Cortex of kidney (tissue), 1 donor: ENCODE measurements at places on chromosomes 4 and X.

DNA sequence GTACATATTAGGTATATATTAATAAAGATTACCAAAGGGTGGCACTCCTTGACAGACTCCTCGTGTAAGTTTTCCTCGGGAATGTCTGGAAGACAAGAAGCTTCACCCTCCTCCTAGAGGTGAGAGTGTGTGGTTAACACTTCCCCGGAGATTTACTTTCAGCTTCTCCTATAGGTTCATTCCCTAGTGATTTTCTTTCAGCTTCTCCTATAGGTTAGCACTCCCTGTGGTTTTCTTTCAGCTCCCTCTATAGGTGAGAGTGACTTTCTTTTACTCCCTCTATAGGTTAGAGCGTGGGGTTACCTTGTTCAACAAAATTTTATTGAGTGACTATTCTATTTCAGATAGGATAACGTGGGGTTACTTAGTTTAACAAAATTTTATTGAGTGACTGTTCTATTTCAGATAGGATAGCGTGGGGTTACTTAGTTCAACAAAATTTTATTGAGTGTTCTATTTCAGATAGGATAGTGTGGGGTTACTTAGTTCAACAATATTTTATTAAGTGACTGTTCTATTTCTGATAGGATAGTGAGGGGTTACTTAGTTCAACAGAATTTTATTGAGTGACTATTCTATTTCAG lies 106.0 kb upstream of the PLAC1 start:
- DNase-seq = no peak

GRCh38 chr4:1447676-1448588 lies 41.7 kb upstream of the NKX1-1 start:
- no peak for DNase-seq

- DNase-seq = no peak
Measured at GRCh38 chrX:69429339-69430015, 74.6 kb upstream of the NALF2 start.

DNA sequence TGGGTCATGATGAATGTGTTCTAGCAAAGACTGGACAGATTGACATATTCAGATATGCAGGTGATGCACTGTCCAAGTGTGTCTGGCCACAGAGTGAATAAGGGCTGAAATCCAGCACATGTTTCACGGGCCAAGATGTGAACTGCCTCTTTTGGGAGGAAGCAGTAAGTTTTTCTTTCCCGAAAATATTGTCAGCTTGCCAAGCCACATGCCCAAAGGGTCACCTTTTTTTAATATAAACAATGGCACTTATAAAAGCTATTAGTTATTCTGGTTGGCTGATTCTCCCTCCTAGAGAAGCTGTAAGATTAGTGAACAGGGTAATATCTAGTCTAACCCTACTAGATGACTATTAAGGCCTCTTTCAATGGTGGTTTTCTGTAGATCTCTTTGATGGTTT lies 1.5 kb upstream of the EDNRA start:
- DNase-seq = no peak

GRCh38 chr4:163161536-163162205 lies 5.0 kb downstream of the NAF1 start:
- no peak for DNase-seq

GRCh38 chr4:153541456-153542096 lies 75.4 kb downstream of the TMEM131L start:
- no peak for DNase-seq

DNA sequence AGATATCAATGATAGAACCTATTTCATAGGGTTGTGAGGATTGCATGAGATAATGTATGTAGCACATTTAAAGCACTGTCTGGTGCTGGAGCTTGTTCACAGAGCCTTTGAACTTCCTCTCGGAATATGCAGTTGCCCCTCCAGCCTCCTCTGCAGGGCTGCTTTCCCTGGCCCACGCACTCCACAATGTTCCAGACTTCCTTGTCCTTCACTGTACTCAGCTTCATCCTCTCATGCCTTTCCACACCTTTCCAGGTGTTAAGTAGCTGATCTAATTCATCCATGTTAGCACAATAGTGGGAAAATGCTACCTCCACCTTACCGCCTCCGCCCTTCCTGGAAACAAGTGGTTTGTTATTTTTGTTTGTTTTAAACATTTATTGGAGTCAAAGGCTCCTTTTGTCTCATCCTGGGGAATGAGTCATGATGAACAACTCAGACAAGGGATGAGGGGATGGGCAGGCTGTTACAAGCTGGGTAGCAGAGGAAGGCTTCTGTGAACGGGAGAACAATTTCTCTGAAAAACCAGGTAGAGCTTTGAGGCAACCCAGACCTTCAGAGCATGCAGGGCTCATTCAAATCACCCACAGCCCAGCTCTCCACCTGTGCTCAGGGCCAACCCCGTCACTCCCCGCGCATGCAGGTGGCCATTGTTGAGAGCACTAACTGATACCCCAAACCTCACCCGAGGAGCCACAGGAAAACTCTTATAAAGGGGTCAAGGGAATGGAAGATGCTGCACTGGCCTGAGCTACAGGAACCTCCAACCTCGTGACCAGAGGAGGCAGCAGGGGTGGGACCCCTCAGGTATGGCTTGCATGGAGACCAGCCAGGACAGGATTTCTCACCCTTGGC lies 84.9 kb upstream of the TBL1X start:
- DNase-seq = no peak

GRCh38 chr4:157222771-157223160 lies 2.2 kb downstream of the GRIA2 start:
- DNase-seq = no peak

DNA sequence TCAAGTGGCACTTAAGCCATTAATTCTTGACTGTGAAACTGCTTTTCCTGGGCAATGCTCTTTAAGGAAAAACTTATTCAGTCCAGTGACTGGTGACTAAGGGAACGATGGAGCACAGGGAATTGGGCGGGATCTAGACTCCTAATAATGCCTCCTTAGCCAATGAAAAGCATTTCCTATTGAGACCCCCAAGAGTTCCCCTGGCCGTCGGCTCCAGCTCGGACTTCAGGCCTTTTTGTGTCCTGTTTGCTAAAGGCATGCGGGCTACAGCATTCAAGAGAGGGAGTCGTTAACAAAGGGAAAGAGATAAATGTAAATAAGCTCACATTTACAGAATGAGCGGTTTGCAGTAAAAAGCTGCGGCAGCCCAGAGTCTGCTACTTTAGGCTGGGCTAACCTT lies at the start of gene LPAR4:
Gene LPAR4 (plus strand): TSS at position 232 of the 400 bp plus-strand sequence. CDS start 7,150 bp downstream, outside the sequence.
- DNase-seq = no peak

- DNase-seq = no peak
Measured at GRCh38 chr4:173230062-173230461, 61.5 kb downstream of the GALNT7 start.

GRCh38 chr4:141912831-141913230 lies 276.4 kb downstream of the IL15 start:
- DNase-seq = no peak

- DNase-seq = no peak
Measured at GRCh38 chr4:179415037-179415846, 1973.0 kb upstream of the AGA start.

GRCh38 chr4:97910005-97910404 lies 233.3 kb downstream of the STPG2 start:
- no peak for DNase-seq

DNA sequence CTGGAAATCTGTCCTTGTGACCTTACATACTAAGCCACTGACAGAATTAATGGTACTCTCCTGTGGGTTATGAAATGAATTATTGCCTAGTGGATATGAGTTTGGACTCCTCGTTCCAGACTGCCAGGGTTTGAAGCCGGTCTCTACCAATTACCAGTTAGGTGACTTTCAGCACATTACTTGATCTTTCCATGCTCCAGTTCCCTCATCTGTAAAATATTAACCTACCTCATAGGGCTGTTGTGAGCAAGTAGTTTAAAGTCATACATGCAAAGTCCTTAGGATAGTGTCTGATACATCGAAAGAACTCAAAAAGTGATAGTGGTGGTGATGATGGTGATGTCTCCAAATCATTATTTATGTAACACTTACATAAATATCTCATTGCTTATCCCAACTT lies 373.5 kb upstream of the ARX start:
- DNase-seq = no peak

DNA sequence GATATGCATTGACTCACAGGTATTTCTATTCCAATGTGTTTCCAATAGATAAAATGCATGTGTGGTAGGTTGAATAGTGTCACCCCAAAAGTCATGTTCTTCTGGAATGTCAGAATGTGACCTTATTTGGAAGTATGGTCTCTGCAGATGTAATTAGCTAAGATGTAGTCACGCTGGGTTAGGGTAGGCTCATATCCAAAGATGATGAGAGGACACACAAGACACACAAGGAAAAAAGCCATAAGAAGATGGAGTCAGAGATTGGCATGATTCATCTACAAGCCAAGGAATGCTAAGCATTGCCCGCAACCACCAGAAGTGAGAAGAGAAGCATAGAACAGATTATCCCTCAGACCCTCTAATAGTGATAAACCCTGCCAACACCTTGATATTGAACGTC lies 17.5 kb downstream of the ZNF330 start:
- DNase-seq = no peak

- no peak for DNase-seq
Measured at GRCh38 chr4:3112609-3113469, 38.4 kb downstream of the HTT start.

DNA sequence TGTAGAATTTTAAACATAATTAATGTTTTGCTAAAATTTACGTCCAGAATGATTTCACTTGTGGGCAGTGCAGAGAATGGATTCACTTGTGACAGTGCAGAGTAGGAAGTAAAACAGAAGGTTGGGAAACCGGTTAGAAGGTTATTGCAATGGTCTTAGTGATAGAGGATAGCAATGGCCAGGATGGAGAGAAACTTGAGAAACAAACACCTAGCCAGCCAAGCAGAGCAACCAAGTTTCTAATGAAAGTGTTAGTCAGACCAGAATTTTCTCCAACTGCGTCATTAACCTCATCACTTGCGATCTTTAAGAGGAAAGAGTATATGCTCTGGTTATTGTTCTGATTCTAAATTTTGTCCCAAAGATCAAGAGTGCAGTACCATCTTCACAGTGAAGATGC lies 50.0 kb upstream of the TBC1D9 start:
- no peak for DNase-seq

- no peak for DNase-seq
Measured at GRCh38 chr4:118034053-118034785, at the start of gene NDST3. Gene NDST3 (plus strand): TSS chr4:118034486. CDS start chr4:118053911, 19,425 bp downstream.

- DNase-seq = no peak
Measured at GRCh38 chrX:137549851-137550664, 15.9 kb upstream of the ZIC3 start.

- DNase-seq = no peak
Measured at GRCh38 chr4:183571350-183571941, 66.6 kb downstream of the ING2 start.

- no peak for DNase-seq
Measured at GRCh38 chr4:90503677-90504076, 376.5 kb downstream of the CCSER1 start.

GRCh38 chr4:123750044-123750443 lies 353.4 kb downstream of the SPRY1 start:
- DNase-seq = no peak

GRCh38 chr4:110854021-110854678 lies 231.3 kb upstream of the PITX2 start:
- DNase-seq = no peak

GRCh38 chr4:98245226-98245625 lies 16.0 kb upstream of the RAP1GDS1 start:
- DNase-seq = no peak

DNA sequence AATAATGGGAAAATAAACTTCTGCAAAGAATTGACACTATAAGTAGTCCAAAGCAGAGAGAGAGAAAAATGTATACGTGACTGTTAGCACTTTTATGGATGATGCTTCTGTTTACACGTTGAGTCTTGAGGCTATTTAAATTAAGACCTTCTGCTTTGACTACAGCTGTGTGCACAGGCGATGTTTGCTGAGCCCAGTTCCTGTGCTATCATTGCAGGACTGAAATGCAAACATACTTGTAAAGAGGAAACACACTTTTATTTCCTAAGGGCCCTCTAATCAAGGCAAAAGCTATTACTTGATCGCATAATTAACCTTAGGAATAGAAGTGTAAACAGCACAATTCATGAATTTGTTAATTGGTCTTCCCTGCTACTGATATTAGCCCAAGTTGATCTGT lies 226.9 kb downstream of the FBXW7 start:
- DNase-seq = no peak

GRCh38 chr4:47536966-47537365 lies 51.9 kb downstream of the ATP10D start:
- DNase-seq = no peak

GRCh38 chr4:8079031-8079885 lies 79.4 kb downstream of the ABLIM2 start:
- no peak for DNase-seq

DNA sequence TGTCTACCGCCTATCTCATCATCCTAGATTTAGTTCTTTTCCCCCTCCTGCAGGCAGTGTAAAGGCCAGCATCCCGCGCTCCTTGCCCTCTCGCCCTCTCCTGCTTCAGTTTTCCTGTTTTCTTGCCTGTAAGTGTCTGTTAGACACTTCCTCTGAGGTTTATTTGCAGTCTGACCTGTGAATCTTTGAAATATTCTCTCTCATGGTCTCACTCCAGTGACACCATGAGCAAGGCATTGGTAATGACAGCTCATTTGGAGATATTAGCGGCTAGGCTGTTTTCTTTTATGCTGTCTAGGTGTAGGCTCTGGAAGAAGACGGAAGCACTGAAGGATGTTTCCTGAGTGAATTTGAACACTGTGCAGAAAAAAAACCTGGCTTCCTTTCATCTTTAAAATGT lies 179.6 kb downstream of the KDR start:
- no peak for DNase-seq

DNA sequence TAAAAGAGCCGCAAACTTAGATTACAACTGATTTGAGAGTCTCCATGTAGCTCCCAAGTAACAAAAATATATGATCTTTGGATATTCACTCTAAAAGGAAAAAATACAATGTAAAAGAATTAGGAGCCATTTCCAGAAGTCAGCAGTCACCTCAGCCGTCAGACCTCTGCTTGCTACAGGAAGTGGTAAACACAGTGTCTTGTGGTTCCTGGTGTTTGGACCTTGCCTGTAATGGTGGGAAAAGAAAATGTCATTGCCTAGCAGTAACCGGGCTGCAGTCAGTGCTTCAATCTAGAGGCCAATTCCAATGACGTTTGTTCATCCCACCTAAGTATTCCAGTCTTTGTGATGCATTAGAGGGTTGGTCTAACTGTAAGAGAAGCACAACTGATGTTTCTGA lies 28.9 kb upstream of the SMIM31 start:
- DNase-seq = no peak

GRCh38 chr4:67101612-67102011 lies 443.7 kb downstream of the CENPC start:
- no peak for DNase-seq

GRCh38 chr4:20787940-20788665 lies 87.8 kb downstream of the PACRGL start:
- DNase-seq = no peak

DNA sequence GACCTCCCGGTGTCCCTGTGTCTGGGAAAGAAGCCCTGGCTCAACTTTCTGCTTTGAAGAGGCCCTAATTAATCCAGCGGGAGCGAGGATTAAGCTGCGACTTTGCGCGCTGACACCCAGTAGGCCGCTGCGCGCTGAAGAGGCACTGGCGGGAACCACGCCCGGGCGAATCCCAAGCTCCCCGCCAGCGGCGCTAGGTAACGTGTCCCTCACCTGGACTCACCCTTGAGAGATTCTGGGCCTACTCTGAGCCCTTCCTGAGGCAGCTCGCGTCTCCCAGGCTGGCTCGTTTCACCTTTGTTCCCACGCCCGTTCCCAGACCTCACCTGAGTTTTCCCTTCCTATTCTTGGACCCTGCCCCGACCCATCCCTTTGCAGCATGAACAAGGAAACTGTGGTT lies 616 bp upstream of the KLHL34 start:
- no peak for DNase-seq

GRCh38 chr4:25862411-25863346 lies at the start of gene SEL1L3:
Gene SEL1L3 (minus strand): TSS chr4:25862988. CDS start chr4:25862836, 152 bp downstream.
- DNase-seq = no peak
